ENCODE measurements at places on chromosomes 5 and 9.
A peak's percentile ranks its signal among the peaks of the same experiment; 100 is the strongest.

- DNase-seq = no peak
These were observed 58.9 kb downstream of the GPR107 start for GRCh38 chr9:130112538-130113151.

GRCh38 chr5:174327317-174327864 is 281.9 kb downstream of the NSG2 start:
- DNase-seq = no peak

DNA sequence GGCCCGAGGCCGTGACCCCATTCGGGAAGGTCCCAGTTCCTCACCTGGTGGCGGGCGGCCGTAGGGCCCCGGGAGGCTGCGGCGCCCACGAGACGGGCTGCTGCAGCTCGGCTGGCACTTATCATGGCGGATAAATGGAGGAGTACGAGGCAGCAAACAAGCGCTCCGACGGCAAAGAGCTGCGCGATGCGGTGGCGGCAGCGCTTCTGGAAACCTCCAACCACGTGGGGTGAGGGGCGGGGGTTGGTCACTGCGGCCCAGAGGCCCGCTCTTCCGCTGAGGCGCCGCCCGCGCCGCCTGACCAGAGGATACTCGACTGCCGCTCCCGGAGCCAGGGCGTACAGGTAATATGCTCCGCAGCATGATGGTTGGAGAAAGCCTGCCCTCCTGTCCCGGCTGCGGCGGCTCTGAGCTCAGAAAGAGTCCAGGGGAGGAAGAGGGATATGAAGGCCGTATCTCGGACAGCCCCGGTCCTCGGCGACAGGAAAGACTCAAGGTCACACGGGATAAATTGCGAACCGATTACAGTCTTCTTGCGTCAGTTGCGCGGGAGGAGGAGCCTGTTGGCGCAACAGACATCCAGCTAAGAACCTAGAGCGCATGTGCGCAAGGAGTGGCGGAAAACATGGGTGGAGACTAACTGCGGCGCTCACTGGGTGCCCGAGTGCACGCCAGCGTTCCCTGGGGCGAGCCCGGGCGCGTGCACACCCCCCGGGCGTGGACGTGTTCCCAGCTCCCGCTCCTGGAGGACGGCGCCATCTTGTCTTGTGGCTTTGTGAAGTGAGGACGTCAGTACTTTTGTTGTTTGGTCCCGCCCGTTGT is at the start of gene HSPA9:
TSS of gene HSPA9 (minus strand) at position 208 of the 822 bp plus-strand sequence. CDS start at position 125, 83 bp downstream.
- DNase-seq = peak; percentile 96

DNA sequence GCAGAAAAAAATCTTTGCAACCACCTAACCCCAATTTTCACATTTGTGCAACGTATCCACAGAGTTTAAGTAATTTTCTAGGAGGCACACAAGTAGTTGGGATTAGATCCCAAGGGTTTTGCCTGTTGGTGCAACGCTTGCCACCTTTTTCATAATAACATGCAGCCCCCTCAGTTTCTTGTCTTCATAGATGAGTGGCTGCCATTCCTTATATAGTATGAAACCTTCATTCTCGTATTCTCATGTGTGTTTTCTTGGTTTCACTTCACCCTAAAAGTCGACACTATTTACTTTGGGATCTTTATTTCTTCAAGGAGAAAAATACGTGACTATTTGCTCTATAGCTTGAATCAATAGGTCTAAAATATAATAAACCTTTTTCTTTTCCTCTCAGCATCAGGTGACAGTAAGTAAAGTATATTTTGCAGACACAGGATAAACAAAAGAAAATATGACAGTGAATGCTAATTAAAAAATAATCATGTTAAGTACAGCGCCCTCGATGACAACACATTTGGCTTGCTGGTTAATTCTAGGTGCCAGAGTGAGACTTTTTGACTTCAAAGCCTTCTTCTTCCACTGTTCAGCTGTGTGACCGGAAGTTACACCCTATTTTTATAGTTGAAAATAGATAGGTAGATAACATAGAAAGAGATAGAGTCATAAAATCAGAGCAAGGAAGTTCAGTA is 342.8 kb upstream of the CCNG1 start:
- no peak for DNase-seq

DNA sequence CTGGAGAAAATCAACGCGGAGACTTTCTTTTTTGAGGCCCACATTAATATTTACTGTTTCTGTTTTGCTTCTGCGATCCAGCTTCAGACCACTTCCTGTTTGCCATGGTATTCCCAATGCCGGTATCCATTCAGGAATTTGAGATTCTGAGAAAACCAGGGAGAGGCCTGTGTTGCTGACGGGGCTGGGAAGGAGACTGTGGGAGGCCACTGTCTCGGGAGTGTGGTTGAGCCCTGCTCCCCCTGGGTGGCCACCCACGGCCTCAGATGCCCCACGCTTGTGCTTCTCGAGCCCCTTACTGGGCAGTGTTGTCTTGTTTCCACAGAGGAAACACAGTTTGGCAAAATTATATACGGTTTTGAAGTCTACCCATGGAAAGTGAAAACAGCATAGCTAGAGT is 403.6 kb upstream of the IRX2 start:
- DNase-seq = no peak

DNA sequence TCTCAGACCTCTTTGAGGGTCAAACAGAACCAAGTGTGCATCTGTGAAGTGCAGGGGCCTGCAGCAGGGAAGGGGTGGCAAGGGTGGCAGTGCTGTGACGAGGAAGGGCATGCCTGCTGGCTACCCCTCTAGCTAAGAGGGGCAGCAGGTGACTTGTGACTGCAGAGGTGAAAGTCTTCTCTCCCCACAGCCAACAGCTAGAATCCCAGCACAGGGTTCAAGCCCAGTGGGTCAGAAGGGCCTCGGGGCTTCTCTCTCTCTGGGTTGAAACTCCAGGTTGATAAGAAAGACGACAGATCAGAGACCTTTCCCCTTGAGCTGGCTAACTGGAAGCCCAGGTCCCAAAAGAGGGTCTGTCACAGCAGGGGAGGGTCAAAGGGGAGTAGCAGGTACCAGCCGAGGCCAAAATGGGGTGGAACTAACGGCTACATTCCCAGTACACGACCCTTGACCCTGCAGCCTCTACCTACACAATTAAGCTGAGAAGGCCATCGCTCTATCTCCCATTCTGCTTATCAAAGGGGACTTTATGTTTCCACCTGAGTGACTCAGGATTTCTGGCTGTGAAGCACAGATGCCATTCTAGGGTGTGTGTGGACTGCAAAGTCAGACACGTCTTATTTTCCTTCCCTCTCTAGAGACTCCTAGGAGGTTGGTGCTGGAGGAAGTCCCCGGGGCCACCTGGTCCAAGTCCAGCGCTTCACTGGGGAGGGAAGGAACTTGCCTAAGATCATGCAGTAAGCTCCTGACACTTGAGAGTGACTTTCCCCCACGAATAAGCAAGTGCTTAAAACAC is 14.6 kb downstream of the ANKS6 start:
- no peak for DNase-seq

DNA sequence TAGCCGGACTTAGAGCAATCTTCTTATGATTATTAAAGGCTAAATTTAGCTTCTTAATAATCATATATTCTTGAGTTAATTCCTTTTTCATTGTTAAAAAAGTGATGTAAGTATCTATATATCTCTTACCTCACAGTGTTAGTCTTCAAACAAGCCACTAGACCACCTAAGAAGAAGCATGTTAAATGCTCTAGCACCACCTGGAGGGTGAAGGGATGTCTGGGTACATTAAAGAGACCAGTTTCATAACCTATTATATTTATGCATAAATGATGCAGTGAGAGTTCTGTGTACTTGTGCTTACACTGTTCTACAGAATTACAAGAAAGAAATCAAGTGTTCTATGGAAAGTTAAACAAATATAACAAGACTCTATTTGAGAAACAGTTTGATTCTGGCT is 55.9 kb upstream of the SLCO6A1 start:
- DNase-seq = no peak

DNA sequence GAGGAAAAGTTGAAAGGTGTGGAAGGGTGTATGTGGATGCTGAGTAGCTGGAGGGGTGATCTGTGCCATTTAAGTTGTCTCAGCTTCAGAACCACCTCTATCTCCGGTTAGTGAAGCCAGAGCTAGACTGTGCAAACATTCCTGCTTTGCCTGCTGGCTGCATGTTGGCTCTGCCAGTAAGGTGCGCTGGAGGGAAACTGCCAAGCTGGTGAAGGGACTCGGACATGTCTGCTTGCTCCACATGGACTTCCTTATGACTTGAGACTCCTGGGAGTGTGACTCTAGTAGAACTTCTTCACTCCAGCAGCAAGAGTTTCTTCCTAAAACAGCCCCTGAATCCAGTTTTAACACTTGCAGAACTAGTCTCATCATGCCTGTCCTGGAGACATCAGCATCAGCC is 27.9 kb downstream of the DAB2 start:
- DNase-seq = no peak

DNA sequence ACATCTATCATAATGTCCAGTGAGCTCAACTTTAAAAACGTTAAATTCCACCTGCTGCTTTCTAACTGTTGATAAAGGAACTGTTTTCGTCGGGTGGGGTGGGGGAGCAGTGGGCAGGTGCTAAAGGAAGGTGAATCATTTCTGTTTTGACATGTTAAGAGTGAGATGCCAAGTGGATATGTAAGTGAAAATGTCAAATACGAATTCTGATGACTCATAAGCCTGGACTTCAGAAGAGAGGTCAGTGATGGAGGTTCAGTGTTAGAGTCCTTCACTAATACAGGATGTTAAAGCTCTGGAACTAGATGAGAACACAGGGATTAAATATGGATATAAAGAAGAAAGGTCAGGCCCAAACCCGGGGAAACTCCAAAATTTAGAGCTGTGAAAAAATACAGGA is 617.9 kb upstream of the CTNND2 start:
- DNase-seq = peak; percentile 33

GRCh38 chr5:159207686-159208513 is 1.5 kb downstream of the RNF145 start:
- peak; percentile 29 for DNase-seq

DNA sequence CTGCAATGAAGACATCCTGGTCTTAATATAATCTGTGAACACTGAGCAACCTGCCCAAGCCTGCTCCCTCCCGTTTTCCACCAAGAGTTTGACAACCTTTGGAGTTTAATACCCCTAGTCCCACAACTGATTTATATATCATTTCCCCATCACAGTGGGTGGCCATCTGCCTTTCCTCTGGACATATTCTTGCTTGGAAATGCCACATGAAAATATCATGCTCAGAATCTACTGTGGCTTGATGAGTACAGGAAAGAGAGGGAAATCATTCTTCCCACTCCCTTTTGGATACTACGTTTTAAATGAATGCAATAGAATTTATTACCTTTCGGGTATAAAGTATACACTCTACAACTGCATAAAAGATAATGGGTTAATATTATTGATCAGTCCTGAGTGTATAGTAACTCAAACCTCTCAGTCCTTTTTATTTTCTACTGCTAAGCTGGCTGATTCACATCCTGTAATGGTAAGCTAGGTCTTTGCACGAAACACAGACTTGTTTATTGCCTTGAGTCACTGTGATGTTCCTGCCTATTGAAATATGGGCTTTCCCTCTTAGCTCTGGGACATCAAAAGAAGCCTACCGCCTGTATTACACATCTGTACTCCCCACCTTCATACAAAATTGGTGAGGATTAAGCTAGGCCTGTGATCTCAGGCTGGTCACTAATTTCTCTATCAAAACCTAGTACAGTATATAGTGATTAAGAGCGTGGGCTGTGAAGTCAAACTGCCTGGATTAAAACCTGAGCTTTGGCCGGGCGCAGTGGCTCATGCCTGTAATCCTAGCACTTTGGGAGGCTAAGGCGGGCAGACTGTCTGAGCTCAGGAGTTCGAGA is 67.6 kb upstream of the NR5A1 start:
- no peak for DNase-seq

- peak; percentile 22 for DNase-seq
These were observed 28.4 kb downstream of the GLRX start for GRCh38 chr5:95794070-95794516.

DNA sequence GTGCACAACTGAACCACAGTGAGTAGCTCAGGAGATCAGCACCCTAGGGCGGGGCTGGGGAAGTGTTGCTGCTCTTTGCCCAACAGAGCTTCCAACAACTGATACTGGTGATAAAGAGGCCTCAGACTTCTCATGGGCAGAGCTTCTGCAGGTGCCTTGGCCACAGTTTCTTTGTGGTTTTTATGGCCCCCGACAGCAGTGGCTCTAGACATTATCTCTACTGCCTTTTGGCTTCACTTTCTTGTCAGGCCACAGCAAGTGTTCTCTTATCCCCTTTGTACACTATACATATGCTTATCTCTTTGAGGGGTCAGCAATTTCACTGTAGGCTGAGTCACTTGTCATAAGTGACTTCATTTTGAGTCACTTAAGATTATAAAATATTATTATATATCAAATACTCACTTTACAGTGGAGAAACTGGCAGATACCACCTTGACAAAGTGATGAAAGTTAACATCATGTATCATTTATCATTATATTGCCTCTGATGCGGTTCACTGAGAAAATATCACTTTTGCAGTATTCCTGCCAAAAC is 90.9 kb upstream of the COX7C start:
- no peak for DNase-seq

GRCh38 chr9:87874304-87874623 is 8.4 kb upstream of the SPATA31E1 start:
- no peak for DNase-seq

DNA sequence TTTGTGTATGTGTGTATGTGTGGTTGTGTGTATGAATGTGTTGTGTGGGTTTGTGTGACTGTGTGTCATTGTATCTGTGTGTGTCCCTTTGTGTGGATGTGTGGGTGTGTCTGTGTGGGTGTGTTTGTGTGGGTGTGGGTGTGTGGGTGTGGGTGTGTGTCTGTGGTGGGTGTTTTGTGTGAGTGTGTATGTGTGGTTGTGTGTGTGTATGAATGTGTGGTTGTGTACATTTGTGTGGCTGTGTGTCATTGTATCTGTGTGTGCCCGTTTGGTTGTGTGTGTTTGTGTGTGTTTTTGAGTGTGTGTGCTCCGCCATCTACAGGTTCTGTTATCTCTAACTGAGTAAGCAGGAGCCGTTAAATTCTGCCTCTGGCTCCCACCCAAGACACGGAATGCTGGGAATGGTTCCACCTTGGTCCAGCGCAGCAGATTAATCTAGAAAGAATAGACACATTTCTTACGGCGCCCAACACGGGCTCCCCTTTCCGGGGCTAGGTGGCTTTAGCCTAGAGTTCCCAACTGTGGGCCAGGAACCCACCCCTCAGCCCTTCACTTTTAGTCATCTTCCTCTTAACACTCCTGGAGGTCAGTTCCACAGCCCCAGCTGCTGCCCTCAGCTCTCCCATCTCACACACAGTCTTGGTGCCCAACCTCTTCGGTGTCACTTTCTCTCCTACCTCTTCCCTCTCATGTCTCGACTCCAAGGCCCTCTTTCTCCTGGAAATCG is 197.1 kb downstream of the TTLL11 start:
- no peak for DNase-seq

- DNase-seq = no peak
These were observed 38.9 kb downstream of the SERINC5 start for GRCh38 chr5:80216753-80217596.

GRCh38 chr5:31763424-31763823 is 124.5 kb downstream of the PDZD2 start:
- no peak for DNase-seq

- DNase-seq = no peak
These were observed 70.5 kb downstream of the PIK3R1 start for GRCh38 chr5:68285851-68286611.

GRCh38 chr5:127014573-127014972 is 15.8 kb downstream of the MARCHF3 start:
- no peak for DNase-seq

GRCh38 chr9:26694381-26695297 is 198.0 kb downstream of the CAAP1 start:
- no peak for DNase-seq
